ENCODE measurements at places on chromosomes 2 and 18. TPM values are rescaled to one million over a fixed set of nuclear protein-coding genes. Genes with fewer than 3 reads are reported as not detected.

Gene ST6GAL2
- not detected for polyA plus RNA-seq

GRCh38 chr2:220188031-220188430 lies 560.6 kb downstream of the SLC4A3 start:
- H3K27ac ChIP-seq: no peak overlapping the region
- no peaks in the 10 kb centered on the region for H3K36me3 ChIP-seq
- no peaks in the 10 kb centered on the region for H3K27me3 ChIP-seq

- peak overlapping the region; percentile 79 for H3K27ac ChIP-seq
- H3K4me1 ChIP-seq: peaks cover 46% of the 10 kb centered on the region
- peak; percentile 75 for DNase-seq
- no peaks in the 10 kb centered on the region for H3K27me3 ChIP-seq
- H3K4me3 ChIP-seq: peak overlapping the region; percentile 69
- H3K36me3 ChIP-seq: no peaks in the 10 kb centered on the region
Observed at GRCh38 chr2:120231974-120232635, 8.9 kb upstream of the TMEM185B start.

DNA sequence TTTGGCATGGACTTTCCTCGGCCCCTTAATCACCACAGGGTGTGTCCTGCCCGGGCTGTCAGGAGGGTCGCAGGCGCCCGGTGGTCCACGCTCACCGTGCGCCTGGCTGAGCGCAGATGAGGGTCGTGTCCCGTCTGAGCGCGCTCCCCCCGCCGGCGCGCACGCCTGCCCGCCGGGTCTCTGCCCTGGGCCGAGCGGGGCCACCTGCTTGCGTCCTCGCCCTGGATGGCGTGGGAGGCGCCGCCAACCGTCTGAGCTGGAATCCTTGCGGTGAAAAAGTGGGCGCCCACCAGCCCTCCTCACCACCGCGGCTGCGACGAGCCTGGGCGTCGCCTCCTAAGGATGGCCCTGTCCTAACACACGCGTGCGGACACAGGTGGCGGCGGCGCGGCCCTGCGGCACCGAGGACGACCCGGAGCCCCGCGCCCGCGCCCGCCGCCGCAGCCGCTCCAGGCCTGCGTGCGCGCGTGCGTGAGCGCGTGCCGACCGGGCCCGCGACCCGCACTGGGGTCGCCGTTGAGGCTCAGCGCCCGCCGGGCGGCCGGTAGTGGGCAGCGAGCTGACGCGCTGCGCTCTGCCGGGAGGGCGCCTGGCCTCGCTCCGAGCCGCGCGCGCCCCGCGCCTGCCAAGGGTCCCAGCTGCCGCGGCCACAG lies 126.6 kb downstream of the ARHGEF4 start:
- H3K27ac ChIP-seq: no peak overlapping the region
- no peak for DNase-seq
- peaks cover 8% of the 10 kb centered on the region for H3K27me3 ChIP-seq
- no peak overlapping the region for H3K4me3 ChIP-seq

DNA sequence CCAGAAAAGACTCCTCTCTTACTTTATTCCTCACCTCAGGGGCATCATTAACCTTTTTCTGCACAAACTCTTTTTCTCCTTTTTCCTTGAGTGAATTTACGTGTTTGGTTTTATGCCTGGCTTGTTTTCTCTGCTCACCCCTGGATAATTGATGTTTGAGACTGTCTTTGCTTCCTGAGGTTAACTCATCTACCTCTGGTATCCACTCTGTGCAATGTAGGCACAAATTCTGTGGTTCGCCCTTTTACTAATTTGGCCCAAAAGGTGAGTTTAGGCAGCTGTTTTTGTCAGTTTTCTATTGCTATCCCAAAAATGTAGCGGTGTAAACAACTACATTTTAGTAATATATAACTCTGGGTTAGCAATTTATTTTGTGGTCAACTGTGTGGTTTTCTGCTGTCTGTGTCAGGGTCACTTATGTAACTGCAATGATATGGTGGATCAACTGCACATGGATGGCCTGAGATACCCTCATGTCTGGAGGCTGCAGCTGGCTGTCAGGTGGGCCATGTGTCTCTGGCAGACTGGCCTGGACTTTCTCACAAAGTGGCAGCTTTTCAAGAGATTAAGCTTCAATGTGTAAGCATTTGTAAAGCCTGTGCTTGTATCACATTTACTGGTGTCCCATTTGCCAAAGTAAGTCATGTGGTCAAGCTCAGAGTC lies 329.7 kb downstream of the FSIP2 start:
- DNase-seq: no peak
- no peak overlapping the region for H3K27ac ChIP-seq
- H3K27me3 ChIP-seq: no peaks in the 10 kb centered on the region
- H3K4me1 ChIP-seq: no peaks in the 10 kb centered on the region

Gene RAB17
- polyA plus RNA-seq: not detected

GRCh38 chr2:105376789-105377240 lies 22.0 kb downstream of the FHL2 start:
- no peak overlapping the region for H3K4me3 ChIP-seq
- no peak for DNase-seq
- H3K27ac ChIP-seq: no peak overlapping the region

- peaks cover 64% of the 10 kb centered on the region for H3K4me1 ChIP-seq
- no peak overlapping the region for H3K4me3 ChIP-seq
- no peak overlapping the region for H3K27ac ChIP-seq
- peaks cover 45% of the 10 kb centered on the region for H3K36me3 ChIP-seq
- no peaks in the 10 kb centered on the region for H3K27me3 ChIP-seq
Observed at GRCh38 chr2:230443541-230443940, 27.5 kb downstream of the SP100 start.

DNA sequence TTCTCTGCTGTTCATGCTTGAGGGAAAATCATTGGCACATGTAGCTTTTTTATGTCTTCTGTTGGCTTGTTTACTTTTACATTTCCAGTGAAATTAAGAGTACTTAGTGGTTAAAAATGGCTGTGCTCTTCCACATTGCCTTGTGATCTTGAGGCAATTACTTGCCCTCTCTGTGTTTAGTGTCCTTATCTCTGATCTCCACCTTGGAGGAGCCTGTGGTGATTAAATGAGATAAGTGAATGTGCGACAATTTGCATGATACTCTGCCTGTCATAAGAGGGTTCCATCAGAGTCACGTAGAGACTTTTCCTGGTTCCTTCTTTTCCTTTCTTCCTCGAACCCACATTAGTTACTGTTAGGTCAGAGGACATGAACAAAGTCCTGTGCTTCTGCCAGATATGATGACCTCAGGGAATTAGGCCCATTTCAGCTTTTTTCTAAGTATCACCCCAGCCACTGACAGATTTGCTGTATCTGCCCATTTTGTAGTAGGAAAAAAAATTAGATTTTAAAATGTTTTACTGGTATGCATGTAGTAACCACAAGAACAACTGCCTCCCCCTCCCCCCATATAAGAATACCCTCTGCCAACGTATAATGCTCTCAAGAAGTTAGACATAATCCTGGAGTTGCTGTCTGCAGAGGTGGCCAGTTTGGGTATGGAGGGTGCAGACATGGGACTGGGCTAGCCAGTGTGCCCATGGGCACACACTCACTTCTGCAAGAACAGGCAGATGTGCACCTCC lies 51.9 kb downstream of the TET3 start:
- H3K4me3 ChIP-seq: no peak overlapping the region
- H3K27ac ChIP-seq: no peak overlapping the region

Gene NFU1
- 96.1 TPM for polyA plus RNA-seq

Gene SNORC
- polyA plus RNA-seq: 0.14 TPM

DNA sequence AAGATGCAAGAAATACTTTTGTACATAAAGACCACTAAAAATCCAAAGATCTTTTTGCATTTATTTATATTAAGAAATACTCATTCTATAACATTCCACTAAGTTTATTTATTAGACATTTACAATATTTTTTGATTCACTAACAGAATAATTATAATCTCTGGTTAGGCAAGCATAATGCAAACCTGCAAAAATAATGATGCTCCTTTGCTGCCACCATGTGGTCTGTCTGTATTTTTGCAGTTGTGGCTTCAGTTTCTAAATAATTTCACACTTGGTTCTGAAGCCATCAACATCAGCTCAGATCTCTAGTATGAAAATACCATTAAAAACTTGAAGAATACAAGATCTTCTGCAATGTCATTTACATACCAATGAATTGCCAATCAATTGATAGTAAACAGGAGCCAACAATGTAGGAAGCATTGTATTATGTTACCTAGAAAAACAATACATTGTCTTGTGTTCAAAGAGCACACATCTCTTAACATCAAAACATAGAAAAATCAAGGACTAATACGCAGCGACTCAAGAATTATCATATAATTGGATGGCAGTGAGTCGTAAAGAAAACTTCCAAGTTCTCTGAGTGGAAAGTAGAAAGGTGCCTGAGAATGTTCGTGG lies 28.8 kb upstream of the WDR75 start:
- no peak overlapping the region for H3K4me3 ChIP-seq
- peak; percentile 45 for DNase-seq
- no peak overlapping the region for H3K27ac ChIP-seq
- no peaks in the 10 kb centered on the region for H3K4me1 ChIP-seq

DNA sequence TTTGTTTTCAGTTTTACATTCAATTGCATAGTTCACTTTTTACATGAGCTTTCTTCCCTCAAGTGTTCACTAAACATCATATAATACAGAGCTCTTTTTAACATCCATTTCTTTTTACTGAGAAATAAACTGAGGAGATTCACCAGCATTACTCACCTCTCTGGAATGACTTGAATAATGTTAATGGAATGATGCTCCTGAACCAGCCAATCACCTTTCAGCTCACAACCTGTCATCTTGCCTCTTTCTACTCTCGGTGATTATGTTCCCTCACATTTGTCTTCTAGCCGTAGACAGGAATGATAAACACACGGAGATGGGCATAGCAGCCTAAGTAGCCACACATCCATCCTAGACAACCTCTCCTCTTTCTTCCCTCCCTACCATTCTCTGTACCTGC lies 301.7 kb downstream of the PAX3 start:
- no peak overlapping the region for H3K4me3 ChIP-seq
- H3K36me3 ChIP-seq: no peaks in the 10 kb centered on the region
- DNase-seq: no peak

DNA sequence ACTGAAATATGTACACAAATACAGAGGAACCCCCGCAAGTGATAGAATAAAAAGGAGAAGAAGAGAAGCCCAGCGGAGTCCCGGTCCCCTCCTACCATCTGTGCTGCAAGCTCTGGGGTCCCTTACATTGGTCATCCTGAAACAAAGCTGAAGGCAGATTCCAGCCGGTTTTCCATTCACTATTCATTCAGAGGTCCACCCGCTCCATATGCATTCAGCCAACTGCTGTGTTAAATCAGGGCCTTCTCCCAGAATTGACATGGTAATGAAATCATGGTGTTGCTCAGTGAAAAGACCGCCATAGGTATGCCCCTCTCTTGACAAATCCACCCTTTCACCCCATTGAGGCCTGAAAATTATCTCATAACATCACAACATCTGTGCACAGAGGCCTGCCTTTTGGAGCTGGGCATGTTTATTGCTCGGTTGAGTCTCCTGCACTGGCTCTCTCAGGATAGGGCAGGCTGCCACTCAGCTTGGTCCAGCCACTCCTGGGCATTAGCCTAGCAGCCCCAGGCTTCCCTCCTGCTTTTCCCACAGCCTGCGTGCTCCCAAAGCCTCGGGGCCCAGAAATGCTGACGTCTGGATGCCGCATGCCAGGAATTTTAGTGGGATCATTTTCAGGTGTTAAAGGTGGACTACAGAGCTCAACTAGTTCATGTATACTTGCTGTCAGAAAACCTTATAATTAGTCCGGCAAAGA lies 39.3 kb upstream of the ID2 start:
- H3K36me3 ChIP-seq: no peaks in the 10 kb centered on the region
- no peak for DNase-seq
- H3K4me1 ChIP-seq: no peaks in the 10 kb centered on the region
- no peak overlapping the region for H3K4me3 ChIP-seq
- no peaks in the 10 kb centered on the region for H3K27me3 ChIP-seq

Gene CAPN13
- not detected for polyA plus RNA-seq

Gene SLC14A1
- polyA plus RNA-seq: 3.6 TPM

Gene CYTIP
- polyA plus RNA-seq: 176 TPM

GRCh38 chr2:153786016-153786415 lies 85.7 kb upstream of the GALNT13 start:
- no peaks in the 10 kb centered on the region for H3K4me1 ChIP-seq
- H3K27me3 ChIP-seq: no peaks in the 10 kb centered on the region
- H3K36me3 ChIP-seq: no peaks in the 10 kb centered on the region
- H3K4me3 ChIP-seq: no peak overlapping the region
- DNase-seq: no peak

- no peak overlapping the region for H3K4me3 ChIP-seq
- no peaks in the 10 kb centered on the region for H3K4me1 ChIP-seq
- no peaks in the 10 kb centered on the region for H3K36me3 ChIP-seq
- no peak for DNase-seq
- H3K27me3 ChIP-seq: no peaks in the 10 kb centered on the region
Observed at GRCh38 chr18:78767648-78768071, 212.0 kb upstream of the SALL3 start.

- no peaks in the 10 kb centered on the region for H3K27me3 ChIP-seq
- no peak overlapping the region for H3K4me3 ChIP-seq
- H3K36me3 ChIP-seq: no peaks in the 10 kb centered on the region
Observed at GRCh38 chr2:8984157-8984556, 19.3 kb downstream of the MBOAT2 start.

GRCh38 chr18:79988071-79988450 lies 302 bp downstream of the TXNL4A start:
- peaks cover 7% of the 10 kb centered on the region for H3K36me3 ChIP-seq
- peaks cover 43% of the 10 kb centered on the region for H3K4me1 ChIP-seq
- DNase-seq: peak; percentile 76
- no peaks in the 10 kb centered on the region for H3K27me3 ChIP-seq

DNA sequence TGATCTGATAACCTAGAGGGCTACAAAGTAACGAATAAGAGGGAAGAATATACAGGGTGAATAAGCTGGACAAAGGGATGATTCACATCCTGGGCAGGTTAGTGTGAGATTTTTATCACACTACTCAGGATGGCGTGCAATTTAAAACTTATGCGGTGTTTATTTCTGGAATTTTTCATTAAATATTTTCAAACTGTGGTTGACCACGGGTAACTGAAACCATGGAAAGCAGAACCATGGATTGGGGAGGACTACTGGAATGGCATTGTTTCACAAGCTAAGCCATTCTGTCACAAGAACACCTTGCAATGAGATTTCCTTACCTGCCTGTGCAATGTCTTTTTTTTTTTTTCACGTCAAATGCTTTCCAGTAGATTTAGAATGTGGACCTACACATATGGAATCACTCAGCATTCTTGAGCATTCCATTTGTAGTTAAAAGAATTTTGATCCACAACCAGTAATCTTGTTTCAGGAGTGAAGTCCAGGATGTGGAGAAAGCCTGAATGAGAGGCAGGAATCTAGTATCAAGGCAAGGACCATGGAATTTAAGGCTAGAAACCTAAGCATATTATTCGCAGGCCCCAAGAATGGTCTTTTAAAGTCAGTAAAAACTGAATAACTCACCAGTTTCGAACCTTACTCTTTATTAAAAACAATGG lies 8.0 kb upstream of the CDK15 start:
- no peak overlapping the region for H3K27ac ChIP-seq
- H3K36me3 ChIP-seq: no peaks in the 10 kb centered on the region
- no peak overlapping the region for H3K4me3 ChIP-seq
- DNase-seq: no peak
- no peaks in the 10 kb centered on the region for H3K4me1 ChIP-seq
- peaks cover 4% of the 10 kb centered on the region for H3K27me3 ChIP-seq

GRCh38 chr18:62331581-62332356 lies 6.7 kb downstream of the TNFRSF11A start:
- DNase-seq: no peak
- peaks cover 2% of the 10 kb centered on the region for H3K4me1 ChIP-seq

- DNase-seq: no peak
- H3K36me3 ChIP-seq: no peaks in the 10 kb centered on the region
- H3K27ac ChIP-seq: no peak overlapping the region
- H3K27me3 ChIP-seq: no peaks in the 10 kb centered on the region
- no peak overlapping the region for H3K4me3 ChIP-seq
Observed at GRCh38 chr2:167626301-167626700, 621.1 kb downstream of the STK39 start.
